ENCODE measurements at places on chromosomes 11 and 22.

- no peak for ATAC-seq
Observed at GRCh38 chr22:21633481-21633880, 921 bp downstream of the CCDC116 start.

DNA sequence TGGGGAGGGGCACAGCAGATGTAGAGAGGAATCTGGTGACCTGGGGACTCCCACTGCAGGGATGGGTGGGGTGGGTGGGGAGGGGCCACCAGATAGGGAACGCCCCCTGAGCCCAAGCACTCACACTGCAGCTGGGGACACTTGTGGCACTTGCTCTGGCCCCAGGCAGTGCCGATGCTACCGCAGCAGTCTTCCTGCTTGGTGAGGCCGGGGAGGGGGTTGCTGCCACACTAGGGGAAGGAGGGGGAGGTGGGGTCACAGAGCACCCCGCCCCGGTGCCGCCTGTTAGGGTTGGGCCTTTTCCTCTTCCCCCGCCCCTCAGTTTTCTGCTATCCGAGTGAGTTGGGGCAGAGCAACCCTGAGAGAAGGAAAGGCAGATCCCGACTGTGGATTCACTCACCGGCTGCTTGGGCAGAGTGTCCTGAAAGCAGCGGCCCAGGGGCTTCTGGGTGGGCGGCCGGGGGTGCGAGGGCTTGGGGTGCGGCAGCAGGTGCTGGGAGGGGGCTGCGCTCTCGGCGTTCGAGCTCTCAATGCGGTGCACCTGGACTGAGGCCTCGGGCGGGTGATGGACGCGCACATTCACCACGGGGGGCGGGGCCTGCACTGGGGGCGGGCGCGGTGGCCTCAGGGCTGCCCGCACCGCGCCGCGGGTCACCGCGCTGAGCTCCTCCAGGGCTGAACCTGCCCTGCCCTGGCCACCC is 4.7 kb downstream of the LTBP3 start:
- no peak for ATAC-seq

DNA sequence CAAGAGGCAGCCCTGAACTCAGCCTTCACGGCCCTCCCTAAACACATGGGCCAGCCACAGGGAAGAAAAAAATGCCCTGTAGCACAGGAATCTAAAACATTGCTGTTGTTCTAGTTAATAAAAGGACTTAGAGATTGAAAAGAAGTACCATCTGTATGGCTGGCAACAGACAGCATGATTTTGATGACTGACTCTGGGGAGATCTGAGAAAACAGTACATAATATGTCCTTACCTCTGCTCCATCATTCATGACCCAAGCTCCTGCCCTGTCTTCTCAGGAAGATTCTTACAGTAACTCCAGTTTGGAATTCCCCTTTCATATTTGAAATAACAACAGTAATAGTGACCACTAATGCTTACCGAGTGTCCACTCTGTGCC is 244.2 kb downstream of the ETS1 start:
- no peak for ATAC-seq

- ATAC-seq = no peak
Observed at GRCh38 chr11:1157645-1158591, at the start of gene MUC5AC. Gene MUC5AC, plus strand, starts transcription at chr11:1157953. Its CDS starts 47 bp downstream, at chr11:1158000.

GRCh38 chr11:4156571-4156970 is 62.0 kb downstream of the RRM1 start:
- no peak for ATAC-seq

DNA sequence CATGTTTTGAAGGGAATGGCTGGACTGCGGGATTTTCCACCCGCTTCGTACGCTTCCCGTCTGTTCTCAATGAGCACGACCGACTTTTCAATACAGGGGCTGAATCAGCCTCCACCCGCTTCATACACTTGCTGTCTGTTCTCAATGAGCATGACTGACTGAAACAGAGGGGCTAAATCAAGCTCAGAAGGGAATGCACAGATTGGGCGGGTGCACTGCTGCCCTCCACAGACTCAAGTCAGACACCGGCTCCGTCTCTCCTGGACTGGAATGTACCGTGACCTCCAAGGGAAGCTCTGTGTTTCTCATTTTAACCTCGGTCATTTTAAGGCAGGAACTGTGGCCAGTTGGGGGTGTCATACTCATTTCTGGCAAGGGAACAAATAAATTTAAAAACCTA is 48.5 kb downstream of the BRD1 start:
- ATAC-seq = no peak

DNA sequence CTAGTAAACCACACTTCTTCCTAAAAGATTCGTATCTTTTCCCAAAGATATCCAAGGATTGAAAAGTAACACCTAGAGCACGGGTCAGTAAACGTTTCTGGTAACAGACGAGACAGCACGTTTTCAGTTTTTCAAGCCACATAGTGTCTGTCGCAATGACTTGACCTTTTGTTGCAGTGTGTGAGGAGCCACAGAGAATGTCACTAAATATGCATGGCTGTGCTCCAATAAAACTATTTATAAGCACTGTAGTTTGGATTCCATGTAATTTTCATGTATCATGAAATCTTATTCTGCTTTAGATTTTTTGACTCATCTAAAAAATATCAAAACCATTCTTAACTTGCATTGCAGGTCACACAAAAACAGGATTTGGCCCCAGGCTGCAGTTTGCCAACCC is 18.3 kb upstream of the MICAL3 start:
- no peak for ATAC-seq

Data from motor neuron (in vitro differentiated cells).